SK-N-DZ (cell line): ENCODE measurements at places on chromosomes 3 and 15.
A peak's percentile ranks its signal among the peaks of the same experiment; 100 is the strongest.

- peak; percentile 56 for DNase-seq
Measured at GRCh38 chr15:88878720-88879184, 16.6 kb downstream of the HAPLN3 start.

- no peak for DNase-seq
Measured at GRCh38 chr3:74443102-74443501, 171.4 kb downstream of the CNTN3 start.

DNA sequence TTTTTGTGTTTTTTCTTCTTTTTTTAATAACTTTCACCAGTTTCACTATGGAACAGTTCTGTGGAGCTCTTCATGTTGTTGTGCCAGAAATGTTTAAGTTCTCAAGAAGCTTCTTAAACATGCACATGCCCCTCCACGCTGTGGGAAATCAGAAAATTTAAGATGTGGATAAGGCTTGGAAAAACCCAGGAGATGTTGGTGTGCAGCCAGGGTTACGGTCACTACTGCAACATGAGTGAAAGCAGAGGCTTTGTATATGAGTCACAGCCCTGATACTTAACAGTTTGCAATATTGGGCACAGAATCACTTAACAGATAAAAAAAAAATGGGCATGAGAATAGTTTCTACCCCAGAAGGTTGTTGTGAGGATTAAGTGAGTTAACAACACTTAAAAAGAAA is 399.9 kb downstream of the LRTM1 start:
- DNase-seq = no peak

- DNase-seq = no peak
Measured at GRCh38 chr3:100954199-100954935, 38.9 kb downstream of the ABI3BP start.

DNA sequence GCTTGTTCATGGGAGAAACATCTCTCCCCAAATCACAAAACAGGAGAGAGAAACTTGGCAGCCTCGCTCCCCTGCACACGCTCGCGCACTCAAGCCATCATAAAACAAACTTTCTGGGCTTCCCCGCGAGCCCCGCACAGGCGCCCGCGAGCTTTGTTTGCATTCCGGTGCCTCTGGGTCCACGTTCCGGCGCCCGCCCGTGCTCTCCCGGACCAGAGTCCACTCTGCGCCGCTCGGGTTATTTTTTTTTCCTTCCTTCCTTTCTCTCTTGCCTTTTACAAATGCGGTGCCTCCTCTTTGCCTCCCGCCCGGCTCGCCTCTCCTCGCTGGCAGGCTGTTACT is 363 bp downstream of the MAGI1 start:
- no peak for DNase-seq

DNA sequence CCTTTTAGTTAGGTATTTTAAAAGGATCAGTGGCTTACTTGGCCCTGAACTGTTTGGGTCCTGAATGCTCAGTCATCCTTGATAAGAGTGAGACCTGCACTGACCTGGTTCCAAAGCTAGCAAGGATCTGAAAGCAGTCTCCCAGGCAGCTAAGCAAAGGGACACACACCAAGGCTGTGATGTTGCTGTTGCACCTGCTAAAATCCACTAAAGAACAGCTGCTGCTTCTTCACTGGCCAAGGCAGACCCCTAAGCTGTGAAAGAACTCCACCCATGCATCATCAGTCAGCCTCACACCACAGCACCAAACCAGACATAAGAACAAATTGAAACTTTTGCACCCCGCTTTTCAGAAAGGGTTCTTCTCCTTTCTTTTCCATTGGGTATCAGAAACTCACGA is 213.4 kb upstream of the STT3B start:
- no peak for DNase-seq

DNA sequence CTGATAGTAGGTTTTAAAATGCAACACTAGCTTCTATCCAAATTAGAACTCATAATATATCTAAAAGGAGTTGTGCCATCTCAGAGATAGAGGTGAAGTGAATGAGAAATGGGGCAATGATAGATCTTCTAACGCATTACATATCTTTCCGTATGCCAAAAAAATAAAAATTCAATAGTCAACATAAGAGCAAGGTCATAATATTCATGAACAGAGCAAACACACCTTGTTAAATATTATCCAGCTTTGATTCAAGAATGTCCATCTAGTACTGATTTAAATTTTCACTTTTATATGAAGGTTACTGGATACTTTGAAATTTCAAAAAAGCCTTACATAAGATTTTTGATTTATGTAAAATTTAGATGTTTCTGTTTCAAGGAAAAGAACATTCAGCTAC is 554.5 kb downstream of the NSUN3 start:
- no peak for DNase-seq

DNA sequence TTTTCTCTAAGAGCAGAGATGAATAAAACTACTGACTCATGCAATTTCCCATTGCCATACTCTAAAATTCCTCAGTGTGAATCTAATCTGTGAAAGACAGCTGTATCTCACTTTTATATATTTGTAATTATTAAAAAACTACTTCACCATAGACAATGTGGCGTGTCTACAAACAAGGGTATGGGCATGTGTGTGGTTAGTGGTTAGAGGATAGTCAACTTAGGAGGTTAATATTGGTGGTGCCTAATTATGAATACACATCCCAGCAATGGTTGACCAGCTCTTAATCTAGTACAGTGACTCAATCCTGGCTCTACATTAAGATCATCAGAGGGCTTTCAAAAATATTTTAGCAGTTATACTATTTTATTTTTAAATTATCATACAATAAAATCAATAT is 94.5 kb downstream of the GOLIM4 start:
- DNase-seq = no peak

DNA sequence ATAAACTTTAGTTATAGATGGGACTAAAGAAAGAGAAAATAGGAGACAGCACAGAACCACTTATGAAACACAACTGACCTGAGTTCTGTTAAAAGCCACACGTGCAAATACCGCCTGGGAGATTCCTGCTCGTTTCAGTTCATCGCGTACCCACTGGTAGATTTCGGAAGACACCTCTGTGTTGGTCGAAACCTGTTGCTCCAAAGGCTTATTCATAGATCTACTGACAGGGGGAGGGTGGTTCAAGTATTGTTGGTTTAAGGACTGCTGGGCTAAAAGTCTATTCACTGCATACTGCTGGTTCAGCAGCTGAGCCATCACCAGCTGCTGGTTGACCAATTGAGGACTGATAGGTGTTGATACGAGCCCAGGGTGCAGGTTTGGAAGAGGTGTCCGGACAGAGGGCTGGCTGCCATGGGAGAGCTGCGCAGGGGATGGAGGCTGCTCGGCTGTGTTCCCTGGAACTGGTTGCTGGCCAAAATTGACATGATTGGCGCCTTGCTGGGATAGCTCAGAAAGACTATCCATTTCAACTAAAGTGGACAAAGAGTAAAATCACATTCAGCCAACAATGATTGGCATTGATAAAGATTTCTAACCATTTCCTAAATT is 30.6 kb downstream of the SATB1 start:
- DNase-seq = no peak

- no peak for DNase-seq
Measured at GRCh38 chr3:8442993-8443650, 58.5 kb upstream of the LMCD1 start.

DNA sequence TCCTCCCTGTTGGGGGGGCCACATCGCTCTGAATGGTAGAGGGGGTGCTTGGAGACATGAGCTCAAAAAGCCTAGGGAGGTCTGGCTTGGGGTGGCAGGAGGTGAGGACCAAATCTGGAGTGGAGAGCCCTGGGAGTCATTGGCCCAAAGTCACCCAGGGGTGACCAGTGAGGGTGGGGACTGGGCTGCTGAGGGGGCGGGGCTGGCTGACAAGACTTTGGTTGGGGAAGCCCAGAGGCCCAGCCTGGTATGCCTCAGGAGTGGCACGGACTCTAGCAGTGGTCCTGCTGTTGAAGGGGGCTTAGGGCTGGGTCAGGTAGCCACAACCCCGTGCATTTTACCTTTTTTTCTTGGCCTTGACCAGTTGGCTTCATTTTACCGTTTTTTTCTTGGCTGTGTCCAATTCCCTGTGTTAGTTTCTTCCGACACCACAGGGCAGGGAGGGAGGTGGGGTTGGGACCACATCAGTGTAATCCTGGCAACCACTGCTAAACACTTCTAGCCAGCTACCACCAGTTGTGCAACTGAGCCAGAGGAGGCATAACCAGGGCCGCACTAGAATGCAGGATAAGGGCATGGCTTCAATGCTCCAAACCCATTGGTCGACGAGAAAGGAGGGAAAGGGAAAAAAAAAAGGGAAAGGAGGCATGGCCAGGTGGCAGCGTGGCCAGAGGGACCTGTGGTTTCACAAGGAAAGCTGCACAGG is 105.3 kb upstream of the C2CD4B start:
- no peak for DNase-seq

GRCh38 chr3:168998792-168999191 is 664.7 kb downstream of the MECOM start:
- DNase-seq = no peak

GRCh38 chr15:60568301-60568742 is 89.4 kb upstream of the ICE2 start:
- DNase-seq = no peak

DNA sequence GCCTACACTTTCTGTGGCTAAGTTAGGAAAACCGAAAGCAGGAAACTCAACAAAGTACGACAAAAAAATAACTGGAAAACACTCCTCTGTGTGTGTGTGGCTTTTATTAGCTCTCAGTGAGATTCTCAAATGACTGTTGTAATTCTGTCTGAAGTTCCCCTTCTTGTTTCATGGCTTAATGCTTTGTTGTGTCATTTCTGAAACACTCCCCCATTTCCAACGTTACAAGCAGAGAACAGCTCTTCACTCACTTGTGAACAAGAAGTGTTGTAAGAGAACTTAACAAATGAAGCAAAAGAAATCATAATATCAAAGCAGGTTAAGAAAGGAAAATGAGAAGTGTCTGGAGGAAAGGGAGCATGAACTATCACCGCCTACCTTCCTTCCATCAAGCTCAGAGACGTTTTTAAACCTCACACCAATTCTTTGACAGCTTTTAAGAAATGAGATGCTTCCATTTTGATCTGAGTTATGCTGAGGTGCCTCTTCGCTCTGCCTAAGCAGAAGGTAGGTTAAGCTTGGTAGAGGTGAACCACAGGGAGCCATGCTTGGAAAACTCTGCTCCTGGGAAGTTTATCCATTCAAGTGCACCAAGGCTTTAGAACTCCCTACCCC is 12.4 kb upstream of the SEC62 start:
- no peak for DNase-seq

- DNase-seq = no peak
Measured at GRCh38 chr3:8992854-8993253, 29.6 kb upstream of the RAD18 start.

DNA sequence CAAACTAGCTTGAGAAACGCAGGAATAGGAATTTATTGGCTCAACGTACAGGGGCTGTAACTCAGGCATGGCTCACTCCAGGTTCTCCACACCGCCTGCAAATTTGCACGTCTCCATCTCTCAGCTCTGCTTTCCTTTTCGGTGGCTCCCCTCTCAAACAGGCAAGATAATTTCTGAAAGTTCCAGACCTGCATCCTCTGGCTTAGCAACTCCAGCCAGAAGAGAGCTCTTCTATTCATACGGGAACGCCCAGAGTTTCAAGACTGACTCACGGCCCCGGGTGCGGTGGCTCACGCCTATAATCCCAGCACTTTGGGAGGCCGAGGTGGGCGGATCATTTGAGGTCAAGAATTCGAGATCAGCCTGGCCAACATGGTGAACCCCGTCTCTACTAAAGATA is 139.7 kb upstream of the BNIP2 start:
- DNase-seq = no peak

DNA sequence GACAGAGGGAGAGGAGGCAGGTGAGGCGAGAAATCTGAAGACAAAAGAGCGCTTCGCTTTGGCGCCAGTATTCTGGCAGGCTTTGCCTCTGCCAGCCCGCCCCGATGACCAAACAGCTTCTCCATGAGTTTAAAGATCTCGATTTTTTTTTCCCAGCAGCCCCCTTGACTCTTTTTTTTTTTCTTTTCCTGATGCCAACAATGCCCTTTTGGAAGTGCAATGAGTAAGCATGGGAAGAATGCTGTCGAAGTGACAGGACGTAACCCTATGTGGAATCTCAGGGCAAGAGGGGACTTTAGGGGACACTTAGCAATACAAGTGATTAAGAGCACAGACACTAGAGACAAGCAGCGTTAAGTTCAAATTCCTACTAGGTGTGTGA is 211.7 kb downstream of the FGF12 start:
- no peak for DNase-seq

DNA sequence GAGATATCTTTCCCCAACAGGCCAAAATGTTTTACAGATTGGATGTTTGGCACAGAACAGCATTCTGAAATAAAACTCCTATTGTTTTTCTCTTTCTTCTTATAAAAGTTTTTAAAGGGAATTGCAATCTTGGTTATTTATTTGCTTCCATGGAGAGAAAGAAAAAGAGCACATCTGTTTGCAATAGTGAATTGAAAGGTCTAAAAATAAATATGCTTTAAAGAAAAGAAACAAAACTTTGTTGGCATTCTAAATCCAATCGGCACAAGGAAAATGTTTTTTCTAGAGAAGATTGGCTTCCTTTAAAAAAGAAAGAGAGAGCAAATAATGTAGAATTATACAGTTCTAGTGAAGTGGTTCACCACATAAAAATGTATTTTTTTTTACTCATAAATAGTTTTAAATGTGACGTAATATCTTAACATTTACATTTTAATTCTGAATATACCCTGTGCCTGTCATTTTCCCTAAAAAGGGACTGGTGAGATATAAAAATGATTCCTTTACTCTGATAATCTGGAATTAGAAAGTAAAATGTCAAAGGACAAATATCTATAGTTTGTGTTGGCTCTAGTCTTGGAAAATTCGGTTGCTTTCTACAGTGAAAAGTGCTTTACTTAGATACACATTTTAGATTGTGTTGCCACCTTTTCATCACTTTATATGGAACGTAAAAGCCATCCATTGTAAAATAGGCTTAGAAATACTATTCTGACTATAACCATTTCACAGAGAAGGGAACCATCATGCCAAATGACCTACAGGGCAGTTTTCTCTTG is 257.4 kb upstream of the CBLB start:
- no peak for DNase-seq

GRCh38 chr3:17602126-17602525 is 140.3 kb downstream of the TBC1D5 start:
- DNase-seq = no peak

DNA sequence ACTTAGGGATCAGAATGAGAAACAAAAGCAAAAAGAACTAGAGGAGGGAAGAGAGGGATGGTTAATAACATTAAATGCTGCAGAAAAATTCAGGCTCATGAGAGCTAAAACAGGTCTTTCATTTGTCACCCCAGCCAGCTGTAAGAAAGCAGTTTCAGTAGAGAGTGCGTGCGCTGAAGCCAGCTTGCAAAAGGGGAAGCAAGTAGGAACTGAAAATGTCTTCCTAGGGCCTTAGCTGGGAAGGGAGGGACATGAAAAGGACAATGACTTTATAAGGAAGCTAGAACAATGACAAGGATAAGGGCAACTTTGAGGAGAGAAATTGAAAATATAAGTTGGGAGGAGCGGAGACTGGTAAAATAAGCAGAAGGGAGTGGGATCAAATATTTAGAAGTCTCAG is 3.1 kb downstream of the CIAO2A start:
- DNase-seq = no peak

GRCh38 chr3:30169487-30169886 is 436.9 kb upstream of the TGFBR2 start:
- no peak for DNase-seq

- peak; percentile 39 for DNase-seq
Measured at GRCh38 chr3:141231952-141232823, 563 bp downstream of the PXYLP1 start.
